ENCODE measurements at places on chromosomes 11 and 22.

DNA sequence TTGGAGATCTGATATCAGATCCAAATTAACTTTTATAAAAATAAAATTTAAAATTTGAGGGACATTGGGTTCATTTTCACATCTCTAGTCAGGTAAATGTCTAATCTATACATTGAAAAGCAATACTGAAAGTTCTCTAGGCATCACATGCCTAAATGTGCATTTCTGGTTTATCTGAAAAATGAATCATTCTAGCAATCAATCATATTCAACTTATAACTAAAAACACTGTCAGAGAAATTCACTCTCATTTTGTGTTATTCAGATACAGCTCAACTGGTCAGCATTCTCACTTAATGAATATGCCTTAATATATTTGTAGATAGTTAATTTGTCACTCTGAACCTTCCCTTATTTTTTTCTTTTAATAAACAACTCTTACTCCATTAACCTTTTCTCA is 243.2 kb downstream of the CASP12 start:
- DNase-seq, result no peak

DNA sequence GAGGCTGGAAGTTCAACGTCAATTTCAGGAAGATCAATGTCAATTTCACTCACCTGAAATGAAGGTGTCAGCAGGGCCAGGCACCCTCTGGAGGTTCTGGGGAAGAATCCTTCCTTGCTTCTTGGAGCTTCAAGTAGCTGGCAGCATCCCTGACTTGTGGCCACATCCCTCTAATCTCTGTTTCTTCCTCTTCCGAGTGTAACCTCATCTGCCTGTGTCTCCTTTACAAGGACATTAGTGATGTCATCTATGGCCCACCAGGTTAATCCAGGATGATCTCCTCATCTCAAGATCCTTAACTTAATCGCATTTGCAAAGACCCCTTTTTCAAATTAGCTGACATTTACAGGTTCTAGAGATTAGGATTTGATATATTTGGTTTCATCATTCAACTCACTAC is 240.8 kb upstream of the MTNR1B start:
- DNase-seq, result no peak

- DNase-seq, result no peak
Measured at GRCh38 chr22:44754998-44755397, 2.6 kb downstream of the ARHGAP8 start.

DNA sequence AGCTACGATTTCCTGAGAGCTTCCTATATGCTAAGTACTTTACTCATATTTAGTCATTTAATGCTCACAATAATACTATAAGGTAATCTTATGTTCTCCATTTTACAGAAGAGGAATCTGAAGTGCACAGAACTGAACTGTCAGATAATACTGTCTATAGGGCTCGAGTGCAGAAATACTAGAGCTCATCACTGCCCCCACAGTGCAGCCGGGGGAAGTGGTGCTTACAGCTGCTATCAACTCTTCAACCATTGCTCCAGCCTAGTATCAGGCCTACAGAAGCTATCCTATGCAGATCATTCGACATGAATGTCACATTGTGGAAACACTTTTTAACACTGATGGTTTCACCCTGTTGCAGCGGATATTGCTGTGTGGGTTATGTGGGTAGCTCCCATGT is 929.9 kb downstream of the NTM start:
- DNase-seq, result no peak

GRCh38 chr22:45976254-45977002 is 534 bp downstream of the WNT7B start:
- DNase-seq, result no peak

DNA sequence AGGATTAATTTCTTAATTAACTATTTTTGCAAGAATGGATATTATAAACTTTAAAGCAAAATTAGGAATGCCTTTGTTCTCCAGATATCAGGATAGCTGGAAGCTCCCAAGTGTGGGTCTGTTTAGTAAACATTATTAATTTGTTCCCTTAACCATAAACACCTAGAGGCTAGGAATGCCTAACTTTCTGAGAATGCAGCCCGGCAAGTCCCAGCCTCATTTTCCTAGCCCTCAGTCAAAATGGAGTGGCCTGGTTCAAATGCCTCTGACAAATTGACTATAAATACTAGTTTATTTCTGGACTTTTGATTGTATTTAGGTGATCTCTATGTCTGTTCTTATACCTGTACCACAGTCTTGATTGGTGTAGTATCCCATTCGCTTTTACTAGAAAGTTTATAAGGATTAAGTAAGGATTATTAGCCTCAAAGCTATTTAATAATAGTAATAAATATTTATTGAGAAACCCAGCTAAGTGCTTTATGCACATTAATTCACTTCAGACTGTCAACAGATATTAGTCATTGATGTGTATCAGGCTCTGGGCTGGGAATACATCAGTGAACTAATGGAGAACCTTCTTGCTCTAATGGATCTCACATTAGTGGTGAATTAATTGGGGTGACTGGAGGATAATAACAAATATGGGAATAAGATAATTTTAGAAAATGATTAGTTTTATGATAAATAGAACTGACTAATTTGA is 25.8 kb downstream of the PPME1 start:
- no peak for DNase-seq

- no peak for DNase-seq
Measured at GRCh38 chr11:66194391-66194790, 74.0 kb upstream of the RAB1B start.

- DNase-seq, result no peak
Measured at GRCh38 chr11:1384199-1384970, 5.3 kb upstream of the BRSK2 start.

GRCh38 chr11:30705913-30706675 is 119.9 kb upstream of the MPPED2 start:
- no peak for DNase-seq

- DNase-seq, result no peak
Measured at GRCh38 chr11:58898106-58898505, 41.2 kb upstream of the GLYATL1 start.

DNA sequence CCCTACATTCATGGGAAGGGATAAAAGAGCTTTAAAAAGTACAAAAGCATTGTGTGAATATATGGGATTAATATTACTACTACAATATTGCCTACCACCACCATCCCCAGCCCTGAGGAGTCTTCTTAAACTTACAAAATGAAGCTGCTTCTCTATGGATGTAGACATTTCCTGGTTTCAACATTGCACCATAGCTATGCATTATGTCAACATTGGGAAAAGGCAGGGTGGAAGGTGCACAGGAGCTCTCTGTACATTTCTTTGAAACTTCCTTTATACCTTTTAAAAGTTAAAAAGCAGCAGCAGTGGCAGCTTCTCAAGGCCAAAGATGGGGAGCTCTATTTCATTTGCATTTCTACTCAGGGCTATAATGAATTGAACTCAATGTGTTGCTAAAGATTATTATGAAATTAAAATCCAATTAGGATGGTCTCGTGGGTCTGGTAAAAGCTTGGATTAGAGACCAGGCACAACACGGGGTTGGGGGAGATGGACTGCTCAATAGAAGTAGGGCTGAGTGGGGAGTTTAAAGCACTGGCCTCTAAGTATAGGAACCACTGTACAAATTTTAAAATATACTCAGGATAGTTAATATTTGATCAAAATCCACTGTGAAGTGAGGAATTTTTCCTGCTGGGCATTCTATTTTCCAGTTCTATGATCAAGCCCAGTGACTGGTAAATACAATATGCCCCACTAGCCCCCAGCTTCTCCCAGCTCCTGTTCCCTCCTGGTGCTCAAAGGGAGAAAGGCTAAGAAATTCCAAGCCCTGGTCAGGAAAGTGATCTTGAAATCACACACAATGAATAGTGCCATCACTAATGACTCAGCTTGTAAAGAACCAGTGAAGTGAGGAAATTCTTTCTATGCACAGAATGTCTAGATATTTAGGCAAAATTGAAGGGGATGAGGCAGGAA is 362.7 kb upstream of the CCDC90B start:
- no peak for DNase-seq

- no peak for DNase-seq
Measured at GRCh38 chr22:24054356-24054755, 43.3 kb downstream of the CABIN1 start.

GRCh38 chr11:33454264-33454663 is 197.1 kb downstream of the HIPK3 start:
- DNase-seq, result no peak

GRCh38 chr11:127997594-127997993 is 589.8 kb downstream of the ETS1 start:
- DNase-seq, result no peak

GRCh38 chr11:67062526-67063373 is 6.1 kb downstream of the RHOD start:
- no peak for DNase-seq

GRCh38 chr11:111177037-111177871 is 68.3 kb upstream of the POU2AF2 start:
- no peak for DNase-seq

GRCh38 chr11:73204711-73205121 is 13.4 kb upstream of the P2RY2 start:
- no peak for DNase-seq

DNA sequence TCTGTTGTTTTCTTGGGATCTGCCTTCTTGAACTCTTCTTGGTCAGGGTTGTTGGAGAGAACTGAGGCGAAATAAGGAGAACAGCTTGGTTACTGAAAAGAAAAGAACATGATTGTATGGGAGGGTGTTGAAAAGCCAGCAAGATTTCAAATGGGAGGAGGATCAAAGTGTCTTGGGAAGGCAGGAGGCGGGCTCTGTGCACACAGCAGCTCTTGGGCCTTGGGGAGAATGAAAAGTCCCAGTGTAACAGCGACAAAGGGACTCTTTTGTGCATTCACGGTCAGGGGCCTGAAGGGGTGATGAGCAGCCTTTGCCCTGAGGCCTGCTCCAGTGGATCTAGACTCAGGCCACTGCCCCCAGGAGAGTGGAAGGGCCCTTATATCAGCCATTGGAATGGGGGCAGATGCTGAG is 135.4 kb downstream of the ADAMTS15 start:
- no peak for DNase-seq

GRCh38 chr22:18984564-18984963 is 48.5 kb upstream of the PRODH start:
- no peak for DNase-seq

- peak; percentile 25 for DNase-seq
Measured at GRCh38 chr11:7688238-7688826, 15.0 kb upstream of the CYB5R2 start.

- DNase-seq, result no peak
Measured at GRCh38 chr11:27280140-27280539, 82.9 kb downstream of the CCDC34 start.

DNA sequence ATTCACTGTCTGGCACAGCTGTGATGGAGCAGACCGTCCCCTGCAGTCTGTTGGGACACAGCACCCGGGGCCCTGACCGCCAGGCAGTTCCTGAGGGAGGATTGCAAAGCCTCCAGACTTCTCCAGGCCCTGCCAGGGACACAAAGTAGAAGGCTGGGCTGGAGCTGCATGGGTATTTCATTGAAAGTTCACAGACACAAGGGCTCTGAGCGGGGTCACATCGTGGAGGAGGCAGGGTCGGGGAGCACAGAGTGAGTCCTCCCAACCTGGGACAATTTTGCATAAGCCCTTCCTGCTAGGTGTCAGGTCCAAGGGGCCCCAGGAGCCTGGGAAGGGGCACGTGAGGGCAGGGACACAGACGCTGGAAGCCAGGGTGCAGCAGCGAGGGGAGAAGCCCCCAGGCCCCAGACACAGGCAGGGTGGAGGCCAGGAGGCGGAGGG is 15.7 kb downstream of the IFITM10 start:
- DNase-seq, result no peak

DNA sequence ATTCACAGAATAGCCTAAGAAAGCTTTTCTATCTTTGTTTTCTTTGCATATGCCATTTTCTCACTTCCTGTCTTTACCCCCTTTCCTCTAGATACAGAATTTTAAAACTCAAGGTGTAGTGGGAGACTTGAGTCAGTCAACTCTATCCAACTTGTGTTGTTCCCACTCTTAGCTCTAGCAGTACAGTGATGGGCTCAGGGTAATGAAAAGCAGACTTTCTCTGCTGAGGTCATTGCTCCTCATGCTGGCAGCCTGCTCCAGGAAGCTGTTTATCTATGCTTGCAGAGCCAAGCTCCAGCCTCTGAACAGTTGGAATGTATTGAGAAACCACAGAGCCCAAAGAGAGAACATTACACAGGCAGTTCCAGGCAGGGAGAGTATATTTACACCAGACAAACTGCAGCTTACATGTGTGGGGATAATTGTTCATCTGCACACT is 68.1 kb downstream of the CSTPP1 start:
- DNase-seq, result peak; percentile 72

- DNase-seq, result no peak
Measured at GRCh38 chr11:112539741-112540140, 279.1 kb upstream of the PLET1 start.

DNA sequence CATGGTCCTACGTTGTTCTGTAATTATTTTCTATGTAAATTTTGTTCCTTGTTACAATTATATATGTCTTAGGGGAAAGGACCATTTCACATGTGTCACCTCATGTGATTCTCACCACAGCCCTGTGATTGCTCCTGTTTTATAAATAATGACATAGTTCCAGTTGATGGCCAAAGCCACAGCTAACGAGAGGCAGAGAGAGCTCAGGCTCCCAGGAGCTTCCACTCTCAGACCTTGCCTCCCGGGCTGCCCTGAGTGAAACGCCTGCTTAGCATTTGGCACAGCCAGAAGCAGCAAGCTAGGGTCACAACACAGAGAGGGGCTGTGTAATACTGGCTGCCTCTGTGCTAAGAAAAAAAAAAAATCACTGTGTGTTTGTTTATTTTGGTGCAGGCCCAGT is 5.9 kb downstream of the TMEM121B start:
- no peak for DNase-seq

DNA sequence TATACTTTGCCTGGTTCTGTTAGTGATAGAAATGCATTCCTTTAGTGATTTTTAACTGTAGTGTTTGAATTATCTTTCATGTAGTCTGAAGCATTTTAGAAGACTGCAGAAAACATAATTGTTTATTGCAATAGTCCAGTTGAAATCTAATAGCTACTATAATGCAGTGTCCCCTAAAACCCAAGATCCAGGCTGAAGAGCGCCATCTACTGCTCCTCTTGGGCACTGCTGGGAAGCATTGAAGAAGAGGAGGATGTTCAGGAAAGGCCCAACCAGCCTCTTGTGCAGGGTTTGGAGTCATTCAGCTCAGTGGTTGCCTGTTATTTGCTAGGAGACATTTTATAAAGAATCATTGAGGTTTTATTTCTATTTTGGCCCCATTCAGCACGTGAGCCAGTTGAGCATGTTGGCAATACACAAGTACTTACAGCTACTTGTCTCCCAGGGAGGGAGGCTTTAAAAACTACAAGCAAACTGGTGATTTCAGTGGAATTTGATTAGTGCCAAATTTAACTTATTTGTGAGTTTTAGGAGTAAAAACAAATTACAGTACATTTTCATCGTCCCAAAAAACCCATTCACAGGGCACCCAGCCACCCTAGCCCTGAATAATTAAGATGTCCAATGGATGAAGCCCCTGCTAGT is 74.9 kb upstream of the HORMAD2 start:
- peak; percentile 80 for DNase-seq

GRCh38 chr11:57332694-57333440 is 2.8 kb downstream of the SSRP1 start:
- DNase-seq, result no peak

GRCh38 chr22:49693416-49693815 is 134.3 kb downstream of the BRD1 start:
- peak; percentile 31 for DNase-seq

DNA sequence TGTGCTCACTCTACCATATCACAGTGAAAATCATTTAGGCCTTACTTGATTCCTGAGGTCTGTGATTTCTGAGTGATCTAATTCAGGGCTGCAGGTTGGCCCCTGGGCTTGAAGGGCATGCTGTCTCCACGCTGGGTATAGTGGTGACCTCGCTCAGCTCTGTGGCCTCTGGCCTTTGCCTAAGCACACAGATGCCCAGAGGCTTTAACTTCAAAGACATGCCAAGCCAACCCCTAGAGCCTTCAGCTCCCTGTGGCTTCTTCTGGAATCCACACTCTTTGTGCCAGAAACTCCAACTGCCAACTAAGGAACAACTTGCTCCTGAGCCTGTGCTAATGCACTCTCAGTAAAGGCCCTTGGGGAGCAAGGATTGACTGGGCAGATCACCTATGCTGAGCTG is 232.6 kb upstream of the MPPED2 start:
- no peak for DNase-seq
